ENCODE measurements at places on chromosomes 11 and 22.

DNA sequence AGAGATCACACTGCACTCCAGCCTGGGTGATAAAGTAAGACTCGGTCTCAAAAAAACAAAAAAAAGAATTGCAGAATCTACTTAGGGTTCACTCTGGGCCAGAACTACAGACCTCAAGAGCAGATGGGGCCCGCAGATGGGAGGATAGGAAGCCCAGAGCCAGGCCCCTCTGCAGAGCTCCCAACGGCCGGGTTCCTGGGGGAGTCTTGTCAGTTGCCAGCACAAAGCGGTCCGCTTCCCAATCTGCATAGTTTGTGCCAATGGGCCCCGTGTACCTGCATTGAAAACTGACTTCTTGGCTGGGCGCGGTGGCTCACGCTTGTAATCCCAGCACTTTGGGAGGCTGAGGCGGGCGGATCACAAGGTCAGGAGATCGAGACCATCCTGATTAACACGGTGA is 1.7 kb upstream of the CHID1 start:
- DNase-seq = no peak

DNA sequence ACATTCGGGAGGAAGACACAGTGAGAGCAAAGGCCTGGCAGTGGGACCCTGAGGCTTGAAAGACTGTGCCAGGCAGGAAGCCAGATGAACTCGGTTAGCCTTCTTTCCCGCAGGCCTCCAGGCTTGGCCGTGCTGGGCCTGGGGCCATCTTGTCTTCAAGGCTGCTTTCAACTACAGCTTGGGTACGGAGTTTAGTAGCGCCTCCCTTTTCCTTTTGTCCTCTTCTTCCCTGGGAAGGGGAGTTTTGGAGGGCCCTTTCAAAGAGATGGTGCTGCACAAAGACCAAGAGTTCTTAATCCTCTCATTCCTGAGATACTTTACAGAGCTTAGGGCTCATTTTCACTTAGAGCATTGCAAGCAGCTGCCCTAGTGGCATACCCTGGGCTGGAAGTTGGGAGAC is 87.5 kb downstream of the TP53I11 start:
- DNase-seq = no peak

DNA sequence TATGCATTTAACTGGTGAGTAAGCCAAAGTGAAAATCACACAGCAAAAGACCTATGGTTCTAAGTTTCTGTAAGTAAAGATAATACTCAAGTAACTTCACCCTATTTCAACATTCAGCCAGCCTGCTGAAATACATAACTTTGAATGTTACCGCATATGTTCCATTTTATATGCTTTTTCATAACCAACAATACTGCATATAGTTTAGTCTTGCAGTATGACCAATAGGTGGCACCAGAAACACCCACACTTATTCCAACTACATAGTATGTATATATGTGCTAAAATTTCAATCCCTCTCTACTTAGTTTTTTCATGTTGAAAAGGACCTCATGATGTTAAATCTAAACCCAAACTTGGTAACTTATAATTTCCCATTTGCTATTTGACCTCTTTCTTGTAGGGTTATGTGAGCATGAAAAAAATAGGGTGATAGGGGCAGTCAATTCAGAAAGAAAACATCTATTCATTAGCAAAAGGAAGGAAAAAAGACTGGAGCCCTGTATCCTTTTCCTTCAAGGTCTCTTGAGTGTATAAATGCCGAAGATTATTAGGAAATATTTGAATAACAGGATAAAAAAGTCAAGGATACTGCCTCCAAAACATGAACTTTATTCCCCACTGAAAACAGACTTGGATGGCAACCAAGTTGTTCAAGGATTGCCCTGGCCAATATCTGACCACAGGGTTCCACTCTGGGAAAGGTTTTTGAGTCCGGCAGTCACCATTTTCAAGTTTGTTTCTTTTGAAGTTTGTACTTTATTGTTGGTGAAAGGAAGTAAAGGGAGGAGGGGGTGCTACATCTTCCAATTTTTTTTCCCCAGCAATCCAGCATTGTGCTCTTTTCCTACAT is 23.8 kb upstream of the FZD4 start:
- DNase-seq = no peak

- no peak for DNase-seq
Measured at GRCh38 chr11:40186437-40187263, 1272.8 kb downstream of the LRRC4C start.

DNA sequence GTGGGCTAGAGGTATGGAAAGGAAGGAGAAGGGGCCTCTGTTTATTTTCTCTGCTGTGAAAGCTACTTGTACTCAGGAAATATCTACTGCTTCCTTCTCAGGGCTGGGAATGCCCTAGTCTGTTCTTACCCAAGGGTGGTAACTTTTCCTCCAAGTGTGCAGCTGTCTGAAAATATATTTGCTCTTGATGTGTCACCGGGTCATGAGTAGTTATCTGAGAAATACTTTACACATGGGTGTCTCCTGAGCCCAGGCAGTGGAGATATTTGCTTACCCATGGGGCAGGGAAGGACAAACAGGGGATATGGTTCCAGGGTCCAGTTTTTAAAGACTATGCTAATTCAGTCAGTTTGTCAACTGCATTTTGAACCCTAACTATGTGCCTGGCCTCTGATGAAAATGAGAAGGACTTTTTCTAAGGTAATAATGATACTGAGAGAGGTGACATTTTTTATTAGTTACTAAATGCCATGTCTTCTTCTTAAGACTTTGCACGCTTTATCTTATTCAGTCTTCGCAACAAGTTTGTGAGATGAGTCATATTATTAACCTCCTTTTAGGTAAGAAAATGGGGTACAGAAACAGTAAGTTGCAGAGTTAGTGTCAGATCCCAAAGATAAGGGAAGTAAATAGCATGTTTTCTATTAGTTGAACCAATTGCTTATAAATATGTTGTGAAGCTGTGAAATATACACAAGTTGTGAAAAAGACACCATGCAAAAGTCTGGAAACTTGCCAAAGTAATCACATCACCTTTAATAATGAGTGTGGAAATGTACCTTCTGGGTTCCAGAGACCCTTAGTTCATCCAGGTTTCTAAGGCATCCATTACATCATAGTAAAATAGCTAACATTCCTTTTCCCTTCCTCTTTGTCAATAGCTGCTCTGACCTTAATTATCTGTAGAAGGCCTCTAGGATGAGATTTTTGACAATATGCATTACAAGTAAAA is 22.9 kb downstream of the SYTL2 start:
- no peak for DNase-seq
